ENCODE measurements at places on chromosomes 1 and 21. TPM values are rescaled to one million over a fixed set of nuclear protein-coding genes. Genes with fewer than 3 reads are reported as not detected.

GRCh38 chr1:54371038-54371941, 34.9 kb downstream of the SSBP3 start:
- DNase-seq: no peak

The RNU1-3 gene
- total RNA-seq: under 0.01 TPM

- no peak for DNase-seq
Measured at GRCh38 chr1:195908121-195908520, 700.1 kb downstream of the KCNT2 start.

- DNase-seq: no peak
Measured at GRCh38 chr1:228407106-228408040, 738 bp upstream of the TRIM11 start.

- peak; percentile 50 for DNase-seq
Measured at GRCh38 chr1:40315795-40316594, 1.1 kb downstream of the COL9A2 start.

GRCh38 chr1:113255720-113256347, 134.5 kb upstream of the MAGI3 start:
- no peak for DNase-seq

DNA sequence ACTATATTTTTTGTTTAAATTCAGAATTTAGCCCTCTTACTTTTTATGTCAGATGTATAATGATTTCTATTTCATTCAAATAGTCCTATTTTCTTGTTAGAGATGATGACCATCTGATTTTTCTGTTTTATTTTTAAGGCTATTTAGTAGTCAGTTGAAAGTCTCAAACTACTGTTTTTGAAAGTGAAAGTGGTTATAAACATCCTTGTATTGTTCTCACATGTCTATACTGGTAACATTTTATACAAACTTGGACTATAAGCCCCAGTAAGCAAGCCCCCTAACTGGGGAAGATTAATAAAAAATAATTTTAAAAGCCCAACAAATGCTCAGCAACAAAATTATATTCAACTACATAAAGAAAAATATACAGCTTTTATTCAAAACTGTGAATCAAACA, 271.3 kb upstream of the RGS18 start:
- no peak for DNase-seq

DNA sequence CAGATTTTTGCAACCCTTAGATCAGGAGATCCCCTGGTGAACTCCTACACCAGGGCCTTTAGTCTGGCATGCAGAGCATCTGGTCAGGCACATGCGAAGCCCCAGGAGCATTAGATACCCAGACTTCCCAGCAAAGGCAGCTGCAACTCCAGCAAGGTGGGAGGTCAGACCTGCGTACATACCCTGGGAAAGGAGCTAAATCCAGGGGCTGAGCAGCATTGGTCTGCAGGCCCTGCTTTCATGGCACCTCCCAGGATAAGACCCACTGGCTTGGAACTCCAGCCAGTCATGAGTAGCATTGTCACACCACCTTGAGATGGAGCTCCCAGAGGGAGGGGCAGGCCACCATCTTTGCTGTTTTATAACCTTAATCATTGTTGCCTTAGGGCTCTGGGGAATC, 92.3 kb downstream of the KCNT2 start:
- DNase-seq: no peak

The THEM5 gene
- total RNA-seq: not detected

- no peak for DNase-seq
Measured at GRCh38 chr21:30426731-30427130, 1.0 kb upstream of the KRTAP13-3 start.

The PRKAA2 gene
- total RNA-seq: 44.4 TPM

DNA sequence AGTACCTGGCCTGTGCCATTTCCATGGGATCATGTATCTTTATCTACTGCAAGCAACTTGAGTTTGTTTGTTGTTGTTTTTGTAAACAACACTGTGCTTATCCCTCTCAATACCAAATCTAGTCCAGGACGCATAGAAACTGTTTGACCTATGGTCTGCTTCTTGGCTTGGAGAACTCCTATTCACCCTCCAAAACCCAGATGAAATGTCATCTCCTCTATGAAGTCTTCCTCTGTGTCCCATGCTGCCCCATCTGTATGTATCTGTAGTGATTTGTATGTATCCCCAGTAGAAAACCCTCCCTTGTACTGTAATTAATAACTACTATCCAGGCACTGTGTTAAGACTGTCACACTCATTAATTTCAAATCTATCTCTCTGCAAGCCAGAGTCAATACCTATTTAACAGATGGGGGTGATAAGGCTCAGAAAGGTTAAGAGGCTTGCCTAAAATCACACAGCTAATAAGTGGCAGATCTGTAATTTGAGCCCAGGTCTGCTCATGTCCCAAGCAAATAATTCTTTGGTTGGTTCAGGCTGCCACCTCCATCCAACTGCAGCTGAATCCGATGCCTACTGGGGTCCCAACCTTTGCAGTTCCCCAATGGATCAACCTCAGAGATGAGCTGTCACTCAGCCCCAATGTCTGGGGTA, 24.6 kb upstream of the ECE1 start:
- DNase-seq: no peak

The FCRLB gene
- 1.2 TPM for total RNA-seq

DNA sequence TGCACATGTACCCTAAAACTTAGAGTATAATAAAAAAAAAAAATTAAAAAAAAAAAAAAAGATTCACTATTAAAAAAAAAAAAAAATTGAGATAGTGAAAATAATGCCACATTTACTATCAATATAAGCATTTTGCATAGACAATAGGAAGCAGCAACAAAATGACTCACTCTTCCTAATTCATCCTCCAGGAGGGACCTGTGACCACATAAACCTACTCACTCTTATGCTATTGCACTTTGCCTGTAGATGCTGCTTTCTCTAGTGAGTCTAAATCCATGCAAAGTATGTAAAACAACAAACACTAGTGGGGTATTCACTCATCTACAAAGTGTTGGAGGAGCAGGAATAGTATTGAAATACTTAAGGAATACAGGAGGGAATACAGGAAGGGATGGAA, 2.9 kb downstream of the OR10J5 start:
- DNase-seq: no peak

DNA sequence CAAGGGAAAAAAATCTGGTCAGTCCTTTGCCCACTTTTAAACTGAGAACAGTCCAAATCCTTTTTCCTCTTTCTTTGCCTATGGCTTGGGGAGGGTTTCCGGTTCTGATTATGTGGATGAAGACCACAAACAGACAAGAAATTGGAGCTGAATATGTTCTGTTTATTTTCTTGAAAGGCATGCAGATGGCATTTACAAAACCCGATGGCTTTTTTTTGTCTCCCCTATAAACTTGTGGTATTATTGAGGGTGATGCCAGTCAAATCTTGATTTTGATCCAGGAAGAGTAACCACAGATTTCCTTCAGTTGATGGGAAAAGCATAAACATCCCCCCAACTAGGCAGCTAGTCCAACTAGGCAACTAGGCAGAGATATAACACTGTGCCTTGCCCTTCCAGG, 38.9 kb downstream of the PLPP3 start:
- no peak for DNase-seq

GRCh38 chr1:164726235-164726634, 167.3 kb downstream of the PBX1 start:
- no peak for DNase-seq

- no peak for DNase-seq
Measured at GRCh38 chr1:108779455-108779854, 33.0 kb downstream of the STXBP3 start.

The KRTAP19-1 gene
- not detected for total RNA-seq

DNA sequence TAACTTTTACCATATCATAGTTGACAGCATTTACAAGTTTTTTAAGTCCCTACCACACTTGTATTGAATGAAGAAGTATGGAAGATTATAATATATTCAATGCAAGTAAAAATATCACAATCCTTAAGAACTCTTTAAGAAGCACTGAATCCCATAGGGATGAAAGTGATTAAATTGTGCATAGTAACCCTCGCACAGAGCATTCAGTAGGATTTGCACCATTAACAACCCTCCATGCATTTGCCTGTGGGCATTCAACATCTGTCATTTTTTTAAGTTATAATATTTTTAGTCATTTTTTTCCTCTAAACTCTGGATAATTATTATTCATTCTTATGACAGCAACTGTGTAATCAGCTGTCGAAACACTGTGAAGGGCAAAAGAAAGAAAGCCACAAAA, 10.1 kb downstream of the SELE start:
- DNase-seq: no peak

DNA sequence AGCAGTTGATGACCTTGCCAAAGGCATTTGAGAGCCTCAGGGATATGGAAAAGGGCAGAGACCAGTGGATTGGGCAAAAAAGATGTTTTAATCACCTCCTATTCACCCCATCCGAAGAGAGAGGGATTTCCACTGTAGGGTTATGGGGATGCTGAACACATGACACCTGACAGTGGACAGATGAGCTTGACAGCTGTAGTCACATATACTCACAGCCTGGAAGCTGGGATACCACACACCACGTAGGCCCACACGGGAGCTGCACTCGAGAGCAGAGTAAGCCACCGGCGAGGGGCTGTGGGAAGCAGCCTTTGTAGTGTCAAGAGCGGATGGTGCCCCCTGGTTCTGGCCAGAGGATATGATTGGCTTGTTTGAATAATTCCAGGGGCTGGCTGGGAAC, 20.0 kb downstream of the ZBTB40 start:
- no peak for DNase-seq

- DNase-seq: no peak
Measured at GRCh38 chr1:82032068-82032467, 231.3 kb downstream of the ADGRL2 start.

The LDLRAD1 gene
- not detected for total RNA-seq

The HMGN1 gene
- 143 TPM for total RNA-seq

The FMOD gene
- total RNA-seq: 1.6 TPM

The ALPL gene
- 4.9 TPM for total RNA-seq

DNA sequence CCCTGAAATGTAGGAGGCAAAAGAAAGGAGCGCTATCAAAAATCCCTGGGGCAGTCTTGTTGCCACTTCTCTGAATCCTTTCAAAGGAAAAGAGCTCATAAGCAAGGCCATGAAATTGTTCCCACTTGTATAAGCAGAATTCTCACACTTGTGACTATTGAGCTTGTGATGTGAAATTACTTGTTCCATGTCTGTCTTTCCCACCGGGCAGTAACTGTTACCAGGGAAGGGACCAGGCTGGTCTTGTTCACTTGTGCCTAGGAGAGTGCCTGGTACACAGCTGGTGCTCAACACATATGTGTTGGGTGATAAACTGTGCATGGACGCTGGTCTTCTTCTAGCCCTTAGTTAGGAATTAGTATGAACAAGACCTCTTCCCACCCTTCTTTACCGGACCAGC, 150.6 kb downstream of the CDC7 start:
- DNase-seq: no peak

DNA sequence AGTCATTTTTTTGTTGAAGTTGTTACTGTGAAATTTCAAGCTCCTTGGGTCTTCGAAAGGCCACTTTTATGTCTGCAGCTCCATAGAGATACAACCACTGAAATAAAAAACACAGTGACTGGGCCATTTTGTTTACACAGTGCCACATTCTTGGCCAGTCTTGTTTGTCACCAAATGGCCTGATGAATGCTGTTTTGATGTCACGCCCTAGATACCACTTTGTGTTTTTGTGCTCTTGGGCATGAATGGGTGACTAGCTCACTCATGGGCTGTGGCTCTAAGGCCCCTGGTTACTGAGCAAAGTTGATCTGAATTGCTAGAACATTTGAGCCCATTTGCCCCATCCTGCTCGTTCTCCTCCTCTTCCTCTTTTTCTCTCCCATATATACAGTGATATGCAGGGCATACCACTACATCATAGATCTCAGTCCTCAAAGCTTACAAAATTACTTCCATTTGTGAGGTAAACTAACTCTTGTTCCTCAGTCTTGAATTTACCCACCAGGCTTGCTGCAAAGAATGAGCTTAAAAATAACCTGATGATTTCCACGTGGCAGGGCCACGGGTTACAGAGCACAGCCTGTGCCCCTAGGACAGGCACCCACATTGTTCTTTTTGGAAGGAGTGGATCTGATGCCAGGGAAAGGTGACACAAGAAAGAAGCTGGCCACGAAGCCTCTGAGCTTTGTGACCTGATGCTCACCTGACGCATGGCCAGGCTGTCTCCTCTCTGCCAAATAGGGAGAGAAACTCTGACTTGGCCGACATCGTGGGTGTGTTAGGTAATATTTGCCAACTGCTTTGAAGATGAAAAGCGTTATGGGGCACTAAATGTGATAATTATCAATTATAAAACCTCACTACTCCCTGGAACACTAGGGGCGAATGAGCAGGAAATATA, 92.4 kb downstream of the RUNX1 start:
- no peak for DNase-seq

DNA sequence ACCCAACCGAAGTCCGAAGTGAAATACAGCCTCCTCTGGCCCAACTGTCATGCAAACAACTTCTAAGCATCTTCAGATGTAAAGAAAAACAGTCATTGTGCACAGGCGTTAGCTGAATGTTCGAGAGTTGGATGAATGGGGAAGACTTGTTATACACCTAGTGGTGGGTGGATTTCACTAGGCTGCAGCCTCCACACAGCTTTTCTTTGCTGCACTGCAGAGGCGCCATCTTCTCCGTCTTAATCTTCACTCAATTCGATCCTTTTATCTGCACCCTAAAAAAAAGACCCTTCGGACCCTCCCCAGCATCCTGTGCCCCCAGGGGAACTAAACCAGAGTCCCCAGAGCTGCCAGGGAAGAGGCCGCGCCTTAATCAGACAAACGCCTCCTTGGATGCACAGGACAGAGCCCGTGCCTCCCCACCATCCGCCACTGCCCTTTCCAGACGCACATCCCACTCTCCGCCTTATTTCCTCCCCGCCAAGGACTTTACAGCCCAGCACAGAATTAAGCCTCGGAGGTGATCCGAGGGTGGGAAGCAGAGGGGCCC, 1.4 kb downstream of the APP start:
- DNase-seq: peak; percentile 65

GRCh38 chr1:173149887-173150286, 57.2 kb downstream of the TNFSF4 start:
- DNase-seq: no peak

- DNase-seq: no peak
Measured at GRCh38 chr1:119840745-119841144, 29.5 kb upstream of the REG4 start.

DNA sequence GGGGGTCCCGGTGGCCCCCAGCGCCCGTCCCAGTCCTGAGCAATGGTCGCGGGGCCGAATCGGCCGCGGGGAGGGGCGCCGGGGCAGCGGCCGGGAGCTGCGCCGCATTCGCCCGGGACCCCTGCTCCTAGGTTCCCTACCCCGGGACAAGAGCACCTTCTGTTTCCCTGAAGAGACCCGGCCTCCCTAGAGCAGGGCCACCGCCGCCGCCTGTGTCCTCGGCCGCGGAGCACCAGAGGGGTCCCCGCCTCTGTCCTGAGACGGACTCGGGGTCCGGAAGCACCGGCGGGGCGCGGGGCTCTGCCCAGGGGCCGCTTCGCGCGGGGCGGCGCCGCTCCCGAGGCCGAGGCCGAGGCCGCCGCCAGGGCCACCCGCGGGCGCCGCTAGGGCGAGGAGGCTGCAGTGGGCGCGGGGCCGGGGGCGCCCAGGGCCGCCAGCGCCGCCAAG, 157.9 kb downstream of the CASZ1 start:
- no peak for DNase-seq

DNA sequence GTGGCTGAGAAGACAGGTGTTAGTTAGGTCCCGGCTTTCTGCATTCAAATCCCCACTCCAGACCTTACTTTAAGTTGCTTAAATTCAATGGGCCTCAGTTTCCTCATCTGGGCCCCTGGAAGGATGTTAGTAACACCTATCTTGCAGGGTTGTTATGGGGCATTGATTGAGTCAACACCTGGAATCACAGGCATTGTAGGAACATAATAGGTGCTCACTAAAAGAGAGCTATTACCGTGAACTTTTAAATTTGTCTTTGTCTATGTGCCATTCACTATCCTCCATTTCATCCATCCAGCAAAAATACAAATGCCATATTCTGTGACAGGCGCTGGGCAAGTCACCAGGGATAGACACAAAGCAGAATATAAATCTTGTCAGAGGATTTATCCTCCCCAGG, 10.5 kb upstream of the MAPKAPK2 start:
- no peak for DNase-seq
